ENCODE measurements at places on chromosomes 16 and 17.

- DNase-seq, result no peak
Observed at GRCh38 chr16:73804456-73804855, 492.2 kb upstream of the PSMD7 start.

DNA sequence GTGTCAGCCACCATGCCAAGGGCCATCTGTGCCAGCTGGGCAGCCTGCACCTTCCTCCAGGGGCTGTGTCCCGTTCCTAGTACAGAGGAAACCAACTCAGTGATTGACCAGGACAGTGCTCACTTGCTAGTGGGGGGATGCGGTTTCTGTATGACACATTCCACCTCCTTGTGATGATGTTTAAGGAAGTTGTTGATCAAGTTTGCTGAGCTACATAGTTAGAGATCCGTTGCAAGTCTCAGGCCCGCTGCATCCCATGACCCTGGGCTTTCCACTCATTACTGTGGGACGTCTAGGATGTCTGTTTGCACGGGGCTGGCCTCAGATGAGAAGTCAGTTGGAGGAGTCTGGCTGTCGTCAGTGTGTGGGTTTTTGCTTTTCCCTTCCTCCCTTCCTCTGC is 33.6 kb downstream of the RNF213 start:
- DNase-seq, result no peak

- DNase-seq, result no peak
Observed at GRCh38 chr16:8168016-8168415, 422.3 kb downstream of the TMEM114 start.

GRCh38 chr16:26733710-26734109 is 333.0 kb upstream of the C16orf82 start:
- DNase-seq, result no peak

GRCh38 chr16:13223666-13224065 is 322.3 kb downstream of the SHISA9 start:
- DNase-seq, result no peak

DNA sequence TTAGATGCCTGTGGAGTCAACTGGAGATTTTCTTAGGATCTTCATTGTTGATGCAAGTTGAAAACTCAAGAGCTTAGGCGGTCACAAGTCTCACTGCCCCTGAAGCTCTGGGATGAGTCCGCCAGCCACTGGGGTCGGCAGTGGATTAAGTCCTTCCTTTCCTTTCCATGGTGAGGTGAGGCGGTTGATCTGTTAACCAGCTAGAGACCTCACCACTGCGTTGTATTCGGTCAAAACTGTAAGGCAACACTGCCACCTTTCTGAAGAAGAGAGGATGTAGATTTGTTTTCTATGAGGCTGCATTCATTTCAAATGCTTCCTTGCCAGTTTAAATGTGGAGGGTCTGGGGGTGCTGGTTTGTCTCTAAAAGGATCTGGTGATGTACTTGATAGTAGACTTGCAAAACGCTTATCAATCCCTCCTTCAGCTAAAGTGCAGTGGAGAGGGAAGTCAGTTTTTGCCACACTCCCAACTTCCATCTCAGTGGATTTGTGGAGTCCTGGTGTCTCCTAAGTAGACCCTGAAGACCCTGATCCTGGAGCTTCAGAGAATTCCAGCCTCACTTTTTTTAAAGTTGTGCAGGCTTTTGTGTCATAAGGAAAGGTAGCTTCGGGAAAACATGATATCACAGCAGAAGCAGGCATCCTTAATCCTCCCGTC is 1.7 kb downstream of the MYOCD start:
- no peak for DNase-seq

Measured in activated CD4-positive, alpha-beta T cell treated with anti-CD3 and anti-CD28 coated beads for 1 hour (primary cell).